Neural crest cell (in vitro differentiated cells): ENCODE measurements at places on chromosomes 16 and 17. TPM values are rescaled to one million over a fixed set of nuclear protein-coding genes. Genes with fewer than 3 reads are reported as not detected.

DNA sequence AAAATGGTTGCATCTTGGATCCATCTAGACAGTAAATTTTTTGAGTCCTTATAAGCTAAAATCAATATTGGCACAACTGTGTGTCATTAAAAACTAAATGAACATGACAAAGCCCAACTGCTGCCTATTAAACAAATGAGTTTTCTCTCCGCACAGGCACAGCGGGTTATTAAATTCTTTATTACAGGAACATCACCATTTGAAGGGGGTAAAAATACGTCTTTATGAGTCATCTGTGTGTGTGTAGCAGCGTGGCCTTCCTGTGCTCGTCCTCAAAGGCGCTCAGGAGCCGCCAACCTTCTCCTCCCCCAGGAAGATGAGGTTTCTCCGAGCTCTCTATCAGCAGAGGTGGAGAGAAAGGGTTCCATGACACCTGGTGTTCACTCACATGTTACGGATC is 62.6 kb upstream of the SDK2 start:
- DNase-seq: no peak

- DNase-seq: no peak
These were observed 30.6 kb downstream of the IL21R start for GRCh38 chr16:27432558-27432957.

DNA sequence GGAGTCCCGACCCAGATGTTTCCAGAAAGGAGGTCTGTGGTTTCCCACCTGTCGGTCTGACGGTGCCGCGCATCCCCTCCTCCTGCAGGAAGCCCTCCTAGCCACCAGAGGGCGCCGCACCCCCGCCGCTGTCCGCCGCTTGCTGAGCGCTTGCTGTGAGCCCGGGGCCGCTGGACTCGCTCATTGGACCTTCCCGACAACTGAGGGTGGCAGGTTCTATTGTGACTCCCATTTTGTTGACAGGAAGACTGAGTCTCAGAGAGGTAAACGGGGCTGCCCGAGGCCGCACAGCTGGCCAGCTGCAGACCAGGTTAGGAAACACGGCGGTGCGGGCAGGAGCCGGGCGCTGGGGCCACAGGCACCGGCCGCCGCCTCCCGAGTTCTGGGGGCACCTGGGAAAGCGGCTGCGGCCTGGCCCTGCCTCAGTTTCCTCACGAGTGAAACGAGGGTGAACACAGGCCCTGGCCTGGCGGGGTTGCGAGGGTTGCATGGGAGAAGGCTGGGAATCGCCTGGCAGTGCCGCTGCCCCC is 191.1 kb upstream of the CIBAR2 start:
- DNase-seq: peak; percentile 73

GRCh38 chr16:74718741-74719610 is 18.3 kb upstream of the MLKL start:
- no peak for DNase-seq

DNA sequence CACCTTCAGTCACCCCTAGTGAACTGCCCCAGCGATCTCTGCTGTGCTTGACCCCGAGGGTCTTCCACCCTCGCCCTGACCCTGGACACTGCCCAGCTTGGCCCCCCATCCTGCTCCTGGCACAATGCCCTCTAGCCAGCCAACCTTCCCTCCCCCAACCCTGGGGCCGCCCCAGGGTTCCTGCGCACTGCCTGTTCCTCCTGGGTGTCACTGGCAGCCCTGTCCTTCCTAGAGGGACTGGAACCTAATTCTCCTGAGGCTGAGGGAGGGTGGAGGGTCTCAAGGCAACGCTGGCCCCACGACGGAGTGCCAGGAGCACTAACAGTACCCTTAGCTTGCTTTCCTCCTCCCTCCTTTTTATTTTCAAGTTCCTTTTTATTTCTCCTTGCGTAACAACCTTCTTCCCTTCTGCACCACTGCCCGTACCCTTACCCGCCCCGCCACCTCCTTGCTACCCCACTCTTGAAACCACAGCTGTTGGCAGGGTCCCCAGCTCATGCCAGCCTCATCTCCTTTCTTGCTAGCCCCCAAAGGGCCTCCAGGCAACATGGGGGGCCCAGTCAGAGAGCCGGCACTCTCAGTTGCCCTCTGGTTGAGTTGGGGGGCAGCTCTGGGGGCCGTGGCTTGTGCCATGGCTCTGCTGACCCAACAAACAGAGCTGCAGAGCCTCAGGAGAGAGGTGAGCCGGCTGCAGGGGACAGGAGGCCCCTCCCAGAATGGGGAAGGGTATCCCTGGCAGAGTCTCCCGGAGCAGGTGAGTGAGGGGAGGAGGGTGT is at the start of gene TNFSF13:
Gene TNFSF13 (plus strand): TSS at position 207 of the 776 bp plus-strand sequence. CDS start 290 bp downstream, at position 497.
- no peak for DNase-seq

GRCh38 chr16:2924901-2925755 is 13.4 kb downstream of the FLYWCH1 start:
- DNase-seq: no peak

The CBFA2T3 gene
- 3.6 and 4.6 TPM in 2 replicates for total RNA-seq
